ENCODE measurements at places on chromosomes 7 and 10.

DNA sequence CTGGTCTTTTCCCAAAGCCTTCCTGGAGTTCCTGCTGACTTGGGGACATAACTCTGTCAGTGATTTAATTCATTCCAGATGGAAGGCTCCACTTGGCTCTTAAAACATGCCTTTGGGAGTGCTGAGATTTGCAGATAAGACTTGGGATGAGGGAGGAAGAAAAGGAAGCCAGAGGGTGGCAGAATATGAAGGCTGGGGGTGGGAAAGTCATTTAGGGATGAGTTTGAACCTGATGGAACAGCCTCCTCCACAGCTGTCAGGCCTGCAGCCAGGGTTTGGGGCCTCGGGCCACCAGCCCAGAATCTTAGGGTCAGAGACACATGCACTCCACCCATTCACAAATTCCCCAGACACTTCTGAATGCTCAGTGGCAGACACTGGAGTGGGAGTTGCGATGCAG is 28.4 kb upstream of the EIF5AL1 start:
- peak; percentile 59 for DNase-seq

DNA sequence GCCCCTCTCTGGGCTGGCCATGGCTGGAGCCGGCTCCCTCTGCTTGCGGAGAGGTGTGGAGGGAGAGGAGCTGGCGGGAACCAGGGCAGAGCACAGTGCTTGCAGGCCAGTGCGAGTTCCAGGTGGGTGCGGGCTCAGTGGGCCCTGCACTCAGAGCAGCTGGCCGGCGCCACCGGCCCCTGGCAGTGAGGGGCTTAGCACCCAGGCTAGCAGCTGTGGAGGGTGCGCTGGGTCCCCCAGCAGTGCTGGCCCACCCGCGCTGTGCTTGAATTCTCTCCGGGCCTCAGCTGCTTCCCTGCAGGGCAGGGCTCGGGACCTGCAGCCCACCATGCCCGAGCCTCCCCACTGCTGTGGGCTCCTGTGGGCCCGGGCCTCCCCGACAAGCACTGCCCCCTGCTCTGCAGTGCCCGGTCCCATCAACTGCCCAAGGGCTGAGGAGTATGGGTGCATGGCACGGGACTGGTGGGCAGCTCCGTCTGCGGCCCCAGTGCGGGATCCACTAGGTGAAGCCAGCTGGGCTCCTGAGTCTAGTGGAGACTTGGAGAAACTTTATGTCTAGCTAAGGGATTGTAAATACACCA is 61.2 kb upstream of the AGR3 start:
- DNase-seq = no peak

DNA sequence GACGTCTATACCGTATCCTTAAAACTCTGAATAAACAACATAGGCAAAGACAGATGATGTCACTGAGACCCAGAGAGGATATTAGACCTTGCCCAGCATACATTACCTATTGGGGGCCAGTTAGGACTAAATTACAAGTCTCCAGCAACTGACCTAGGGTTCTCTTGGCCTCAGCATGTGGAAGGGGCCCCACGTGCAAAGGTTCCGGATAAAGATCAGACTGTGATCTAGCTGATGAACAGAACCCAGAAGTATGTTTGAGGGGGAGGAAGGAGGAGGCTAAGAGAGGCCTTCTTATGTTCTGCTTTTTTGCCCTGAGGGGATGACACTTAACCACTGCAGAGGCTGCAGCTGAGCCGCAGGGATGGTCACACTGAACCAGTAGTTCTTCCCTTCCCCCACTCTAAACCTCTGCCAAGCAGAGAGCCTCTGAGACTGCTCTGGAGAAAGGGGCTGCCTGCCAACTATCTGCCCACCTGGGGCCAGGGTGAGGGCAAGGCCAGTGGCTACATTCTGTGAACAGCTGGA is 24.0 kb upstream of the KMT2C start:
- peak; percentile 46 for DNase-seq

DNA sequence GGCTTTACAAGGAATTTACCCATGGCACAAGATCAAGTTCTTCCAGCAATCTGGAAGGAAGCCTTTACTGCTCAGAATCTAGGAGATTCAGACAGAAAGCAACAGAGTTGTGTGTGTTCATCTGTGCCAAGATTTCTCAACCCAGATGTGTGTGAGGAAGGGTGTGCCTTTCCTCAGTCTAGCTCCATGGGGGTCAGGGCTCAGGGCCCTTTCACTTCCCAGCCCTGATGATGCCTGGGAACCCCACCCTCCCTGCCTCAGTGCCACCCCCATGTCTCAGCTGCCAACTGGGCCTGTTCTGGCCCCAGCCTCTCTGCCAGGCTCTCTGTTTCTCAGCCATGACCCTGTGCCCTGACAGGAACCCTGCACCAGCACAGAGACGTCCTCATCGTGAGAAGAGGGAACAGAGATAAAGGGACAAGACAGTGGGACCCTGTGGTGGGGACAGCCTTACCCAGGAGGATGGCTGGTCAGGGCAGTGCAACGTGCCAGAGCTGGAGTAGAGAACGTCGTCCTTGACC is 102.0 kb downstream of the VIPR2 start:
- peak; percentile 8 for DNase-seq

- peak; percentile 68 for DNase-seq
Measured at GRCh38 chr7:137371616-137372015, 28.1 kb upstream of the PTN start.

Measured in femur (tissue), 1 donor.